CD4-positive, alpha-beta memory T cell (primary cell): ENCODE measurements at places on chromosomes 3 and 15. TPM values are rescaled to one million over a fixed set of nuclear protein-coding genes. Genes with fewer than 3 reads are reported as not detected.

- no peak overlapping the region for H3K27ac ChIP-seq
- no peak for DNase-seq
- H3K27me3 ChIP-seq, result no peaks in the 10 kb centered on the region
- no peaks in the 10 kb centered on the region for H3K4me1 ChIP-seq
- no peak overlapping the region for H3K4me3 ChIP-seq
Observed at GRCh38 chr3:114569186-114569585, 275.4 kb downstream of the TIGIT start.

DNA sequence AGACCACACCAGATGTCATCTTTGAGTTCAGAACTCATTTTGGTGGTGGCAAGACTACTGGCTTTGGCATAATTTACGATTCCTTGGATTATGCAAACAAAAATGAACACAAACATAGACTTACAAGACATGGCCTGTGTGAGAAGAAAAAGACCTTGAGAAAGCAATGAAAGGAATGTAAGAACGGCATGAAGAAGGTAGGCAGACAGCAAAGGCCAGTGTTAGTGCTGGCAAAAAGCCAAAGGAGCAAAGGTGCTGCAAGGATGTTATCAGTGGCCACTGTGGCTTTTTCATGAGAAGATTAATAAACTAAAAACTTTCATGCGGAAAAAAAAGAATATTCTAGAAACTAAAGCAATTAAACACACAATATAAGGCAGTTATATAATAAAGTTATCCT lies 21.9 kb downstream of the AAGAB start:
- no peak overlapping the region for H3K27ac ChIP-seq
- no peak overlapping the region for H3K4me3 ChIP-seq
- peaks cover 13% of the 10 kb centered on the region for H3K4me1 ChIP-seq
- DNase-seq, result no peak
- H3K27me3 ChIP-seq, result no peaks in the 10 kb centered on the region

GRCh38 chr15:35545824-35546510 lies at the start of gene DPH6:
TSS of gene DPH6 (minus strand) at chr15:35546165. CDS start at chr15:35546141, 24 bp downstream.
- peak; percentile 89 for DNase-seq
- peak within 1 kb of the TSS; percentile 61 for H3K4me3 ChIP-seq
- peaks cover 18% of the 10 kb centered on the region for H3K4me1 ChIP-seq
- H3K27me3 ChIP-seq, result no peaks in the 10 kb centered on the region
- no peaks in the 10 kb centered on the region for H3K36me3 ChIP-seq

DNA sequence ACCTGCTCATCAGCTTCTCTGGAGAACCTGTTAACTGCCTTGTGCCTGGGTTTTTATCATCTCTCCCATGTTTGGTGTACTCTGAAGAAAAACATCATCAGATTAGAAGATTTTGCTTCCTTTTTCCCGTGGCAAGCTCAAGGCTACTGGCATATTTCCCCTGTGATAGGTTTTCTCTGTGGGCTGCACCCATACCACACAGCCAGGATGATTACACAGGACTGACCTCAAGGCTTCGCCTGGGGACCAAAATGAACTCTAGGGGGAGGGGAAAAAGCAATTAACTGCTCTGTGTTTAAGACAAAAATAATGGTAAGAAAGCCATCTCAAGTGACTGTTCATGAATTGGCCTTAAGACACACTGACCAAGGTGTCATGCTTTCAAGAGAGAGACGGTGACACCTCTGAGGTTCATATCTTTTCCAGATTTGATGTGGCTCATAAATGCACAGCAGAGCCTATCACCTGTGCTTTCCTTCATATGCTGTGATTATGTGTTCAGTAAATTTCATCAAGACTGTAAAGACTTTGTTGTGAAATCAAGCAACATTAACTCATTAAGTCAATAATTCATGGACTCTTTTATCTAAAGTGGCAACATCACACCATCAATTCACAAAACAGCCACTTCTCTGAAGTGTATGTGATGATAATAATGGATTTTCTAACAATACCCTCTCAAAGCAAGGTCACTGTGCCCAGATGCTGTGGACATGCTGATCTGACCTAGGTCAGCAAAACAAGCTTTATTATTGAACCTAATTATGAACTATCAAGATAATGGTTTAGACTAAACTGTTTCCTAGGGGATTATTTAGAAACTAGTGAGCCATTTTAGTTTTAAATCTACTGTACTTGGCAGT lies 427.9 kb downstream of the WDR72 start:
- H3K4me1 ChIP-seq, result no peaks in the 10 kb centered on the region
- no peak overlapping the region for H3K27ac ChIP-seq
- no peak for DNase-seq

SCAANT1 gene
- not detected for total RNA-seq

LRTM1 gene
- total RNA-seq, result not detected

DNA sequence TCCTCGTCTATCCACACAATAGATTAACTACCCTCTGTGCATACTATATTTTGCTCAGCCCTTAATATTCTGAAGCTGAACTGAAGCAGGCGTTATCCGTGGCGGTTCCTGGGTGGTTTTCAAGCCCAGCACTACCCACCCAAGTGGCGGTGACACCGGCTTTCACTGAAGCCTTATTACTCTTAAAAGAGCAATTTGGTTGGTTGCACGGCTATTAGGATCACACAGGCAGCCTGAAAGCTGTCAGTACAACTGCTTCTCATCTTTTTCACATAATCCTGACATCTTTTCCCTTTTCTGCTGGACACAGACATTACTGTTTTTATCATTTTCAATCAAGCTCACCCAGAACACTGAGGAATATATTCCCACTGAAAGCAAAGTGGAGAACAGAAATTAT lies 525.3 kb upstream of the ZNF717 start:
- H3K27me3 ChIP-seq, result no peaks in the 10 kb centered on the region
- no peak overlapping the region for H3K27ac ChIP-seq
- no peaks in the 10 kb centered on the region for H3K36me3 ChIP-seq
- H3K4me3 ChIP-seq, result no peak overlapping the region

SKOR1 gene
- total RNA-seq, result 0.30 TPM

ACKR4 gene
- total RNA-seq, result 0.17 TPM

WDR93 gene
- total RNA-seq, result not detected

UBA3 gene
- 81.6 TPM for total RNA-seq

DNA sequence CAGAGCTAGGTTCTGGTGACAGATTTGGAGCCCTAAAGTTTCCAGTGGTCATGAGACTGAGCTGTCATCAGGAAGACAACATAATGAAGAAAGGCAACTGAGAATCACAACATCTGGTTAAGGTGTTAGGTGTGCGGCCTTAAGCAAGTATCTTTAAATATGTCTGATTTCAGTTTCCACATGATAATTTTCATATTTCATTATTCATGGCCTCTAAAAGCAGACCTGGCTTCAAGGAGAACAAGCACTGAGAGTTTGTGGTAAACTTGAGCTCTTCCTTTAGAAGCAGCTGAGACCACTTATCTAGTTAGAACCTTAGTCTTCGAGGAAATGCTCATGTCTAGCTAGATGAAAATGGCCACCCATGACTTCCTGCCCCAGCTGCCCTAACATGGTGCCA lies 25.7 kb upstream of the MYLK start:
- no peaks in the 10 kb centered on the region for H3K4me1 ChIP-seq
- H3K27ac ChIP-seq, result no peak overlapping the region
- no peaks in the 10 kb centered on the region for H3K36me3 ChIP-seq
- DNase-seq, result no peak
- H3K27me3 ChIP-seq, result no peaks in the 10 kb centered on the region
- H3K4me3 ChIP-seq, result no peak overlapping the region

- no peak overlapping the region for H3K27ac ChIP-seq
- no peaks in the 10 kb centered on the region for H3K4me1 ChIP-seq
- no peaks in the 10 kb centered on the region for H3K27me3 ChIP-seq
- H3K4me3 ChIP-seq, result no peak overlapping the region
- no peaks in the 10 kb centered on the region for H3K36me3 ChIP-seq
- DNase-seq, result no peak
Observed at GRCh38 chr15:47551079-47551478, 166.2 kb upstream of the SEMA6D start.

- no peaks in the 10 kb centered on the region for H3K27me3 ChIP-seq
- H3K4me1 ChIP-seq, result no peaks in the 10 kb centered on the region
- H3K27ac ChIP-seq, result no peak overlapping the region
- H3K4me3 ChIP-seq, result no peak overlapping the region
- H3K36me3 ChIP-seq, result no peaks in the 10 kb centered on the region
Observed at GRCh38 chr3:27805282-27805681, 83.2 kb upstream of the EOMES start.

DNA sequence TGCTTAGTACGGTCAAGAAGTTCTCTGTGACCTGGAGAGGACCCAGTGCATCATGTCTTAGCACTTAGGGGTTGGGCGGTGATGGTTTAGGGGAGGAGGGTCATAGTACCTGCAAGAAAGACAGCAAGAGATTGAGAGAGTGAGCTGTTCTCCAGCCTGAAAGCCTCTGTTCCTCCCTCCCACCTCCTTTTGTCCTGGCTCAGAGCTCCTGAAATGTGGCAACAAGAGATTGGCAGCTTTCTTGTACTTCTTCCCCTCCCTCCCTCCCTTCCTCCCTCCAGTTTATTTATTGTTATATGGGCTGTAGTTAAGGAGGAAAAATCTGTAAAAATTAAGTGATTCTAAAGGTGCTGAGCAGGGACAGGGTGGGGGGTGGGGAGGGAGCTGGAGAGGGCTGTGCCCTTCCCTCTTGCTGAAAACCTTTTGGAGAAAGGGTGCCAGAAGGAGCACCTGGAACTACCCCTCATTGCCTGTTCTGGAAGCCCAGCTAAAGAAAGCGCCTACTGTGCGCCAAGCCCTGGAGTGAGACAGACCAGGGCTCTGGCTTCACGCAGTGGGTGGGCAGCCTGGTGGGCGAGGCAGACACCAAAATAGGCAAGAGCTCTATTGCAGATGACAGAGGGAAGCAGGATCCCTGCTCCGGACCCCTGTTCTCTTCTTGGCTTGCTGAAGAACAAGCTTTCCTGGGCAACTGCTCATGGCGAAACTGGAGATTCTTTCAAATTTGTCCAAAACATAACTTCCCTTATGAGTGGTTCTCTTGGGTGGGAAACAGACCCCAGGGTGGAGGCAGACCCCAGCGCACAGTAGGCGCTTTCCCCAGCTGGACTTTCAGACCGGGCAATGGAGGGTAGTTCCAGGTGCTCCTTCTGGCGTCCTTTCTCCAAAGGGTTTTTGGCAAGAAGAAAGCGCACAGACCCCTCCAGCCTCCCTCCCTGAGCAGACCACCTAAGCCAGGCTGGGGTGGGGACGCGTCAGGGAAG lies 35.6 kb downstream of the LINGO1 start:
- H3K27me3 ChIP-seq, result no peaks in the 10 kb centered on the region
- H3K36me3 ChIP-seq, result no peaks in the 10 kb centered on the region
- no peak for DNase-seq
- H3K27ac ChIP-seq, result no peak overlapping the region
- H3K4me3 ChIP-seq, result no peak overlapping the region

GRCh38 chr3:114362815-114363214 lies 69.0 kb downstream of the TIGIT start:
- no peak for DNase-seq
- no peaks in the 10 kb centered on the region for H3K36me3 ChIP-seq
- no peaks in the 10 kb centered on the region for H3K27me3 ChIP-seq
- H3K27ac ChIP-seq, result no peak overlapping the region
